CD4-positive, CD25-positive, alpha-beta regulatory T cell (primary cell): ENCODE measurements at places on chromosomes 1 and 21.

- no peak for DNase-seq
These were observed 49.7 kb downstream of the APP start for GRCh38 chr21:26120828-26121227.

GRCh38 chr1:47738560-47739182, 258.5 kb downstream of the TRABD2B start:
- DNase-seq, result no peak

GRCh38 chr1:75273110-75273509, 138.9 kb downstream of the LHX8 start:
- DNase-seq, result no peak

DNA sequence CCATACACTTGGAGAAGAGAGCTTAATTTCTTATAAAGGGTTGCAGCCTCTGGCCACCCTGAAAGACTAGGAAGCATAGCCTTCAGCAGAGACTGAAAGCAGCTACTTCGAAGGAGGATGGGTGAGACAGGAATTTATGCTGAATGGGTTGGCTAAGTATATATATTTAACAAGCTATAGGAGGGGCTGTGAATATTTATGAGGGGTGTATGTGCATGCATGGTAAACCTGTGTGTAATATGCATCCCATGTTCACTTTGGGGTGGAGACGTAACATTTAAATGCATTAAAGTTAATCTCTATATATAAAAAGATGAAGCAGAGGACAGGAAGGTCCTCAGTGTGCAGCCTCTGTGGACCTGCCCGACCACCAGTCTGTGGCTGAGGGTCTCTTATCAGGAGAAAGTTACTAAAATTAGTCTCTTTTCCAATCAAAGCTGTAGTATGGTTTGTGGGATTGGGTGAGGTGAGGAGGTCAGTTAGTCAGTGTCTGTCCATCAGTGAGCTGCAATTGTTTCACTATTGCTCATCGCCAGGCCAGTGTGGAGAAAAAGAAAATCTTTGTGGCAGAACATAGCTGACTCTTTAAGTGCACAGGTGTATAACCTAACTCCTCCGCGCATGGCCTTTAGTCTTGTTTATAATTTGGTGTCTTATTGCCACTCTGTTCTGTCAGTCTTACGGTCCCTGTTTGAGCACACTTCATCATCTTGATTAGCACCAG, 35.4 kb upstream of the DSCAM start:
- no peak for DNase-seq

DNA sequence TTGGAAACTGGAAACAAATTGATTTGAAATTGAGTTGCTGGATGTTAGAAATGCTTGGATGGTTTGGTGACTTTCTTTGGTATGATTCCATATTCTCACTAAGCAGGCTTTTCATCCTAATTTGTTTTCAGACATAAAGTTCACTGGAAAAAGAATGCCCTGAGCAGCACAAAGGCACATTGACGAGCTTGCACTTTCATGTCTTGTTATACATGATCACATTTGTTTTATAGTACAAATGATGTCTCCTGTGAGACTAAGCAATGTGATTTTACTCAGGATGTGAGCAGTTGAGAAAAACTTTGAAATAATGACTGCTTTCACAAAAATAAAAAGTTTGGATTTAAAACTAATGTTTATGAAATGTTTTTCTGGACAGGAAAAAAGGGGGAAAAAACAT, 63.6 kb downstream of the KCNT2 start:
- DNase-seq, result no peak

- no peak for DNase-seq
These were observed 4.4 kb downstream of the HAX1 start for GRCh38 chr1:154276797-154277196.

GRCh38 chr1:86504137-86504479, 35.4 kb downstream of the CLCA1 start:
- no peak for DNase-seq

DNA sequence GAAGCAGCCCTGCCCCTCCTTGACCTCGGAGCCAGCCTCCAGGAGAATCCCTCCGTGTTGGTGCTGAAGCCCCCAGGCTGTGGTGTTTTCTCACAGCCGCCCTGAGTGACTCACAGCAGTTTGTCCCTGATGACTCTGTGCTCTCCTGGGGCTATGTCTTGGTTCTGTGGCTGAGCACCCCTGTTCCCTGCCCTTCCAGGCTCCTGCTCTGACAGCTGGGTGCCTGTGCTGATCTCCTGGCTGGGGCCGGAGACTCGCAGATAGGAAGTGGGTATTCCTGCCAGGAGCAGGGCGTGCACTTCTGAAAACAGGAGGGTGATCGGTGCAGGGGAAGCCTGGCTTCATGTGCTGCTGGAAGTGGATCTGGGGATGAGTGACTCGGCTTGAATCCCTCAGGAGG, 34.5 kb downstream of the POFUT2 start:
- no peak for DNase-seq

DNA sequence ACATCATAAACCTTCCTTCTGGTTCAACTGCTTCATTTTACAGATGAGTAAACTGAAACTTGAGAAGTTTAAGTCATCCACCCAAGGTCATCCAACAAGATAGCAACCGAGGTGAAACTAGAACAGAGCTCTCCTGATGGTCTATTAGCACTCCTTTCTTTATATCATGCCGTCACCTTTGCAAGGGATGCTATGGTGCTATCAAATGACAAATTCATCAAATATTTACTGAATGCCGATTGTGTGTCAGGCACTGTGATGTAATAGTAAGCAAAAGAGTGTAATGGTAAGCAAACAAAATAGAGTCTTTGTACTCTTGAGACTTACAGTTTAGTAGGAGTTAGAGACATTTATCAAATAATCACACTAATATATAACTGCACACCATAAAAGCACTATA, 14.0 kb upstream of the SGIP1 start:
- no peak for DNase-seq

DNA sequence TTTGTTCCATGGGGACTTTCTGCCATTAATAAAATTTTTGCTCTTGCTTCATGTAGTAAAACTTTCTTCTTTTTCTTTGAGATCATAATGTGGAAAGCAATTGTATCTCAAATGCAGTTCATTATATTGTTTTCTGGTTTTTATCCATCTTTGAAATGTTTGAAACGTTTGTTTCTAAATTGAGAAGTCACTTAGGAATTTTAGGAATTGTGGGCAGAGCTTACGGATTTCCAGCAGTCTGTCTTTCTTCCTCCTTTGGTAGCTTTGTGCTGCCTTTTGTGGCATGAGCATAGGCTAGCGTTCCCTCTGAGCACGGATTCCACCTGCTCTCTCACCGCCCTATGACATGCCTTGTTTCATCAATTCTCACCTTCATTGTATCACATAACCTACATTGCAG, 2.9 kb upstream of the ST6GALNAC5 start:
- DNase-seq, result no peak

DNA sequence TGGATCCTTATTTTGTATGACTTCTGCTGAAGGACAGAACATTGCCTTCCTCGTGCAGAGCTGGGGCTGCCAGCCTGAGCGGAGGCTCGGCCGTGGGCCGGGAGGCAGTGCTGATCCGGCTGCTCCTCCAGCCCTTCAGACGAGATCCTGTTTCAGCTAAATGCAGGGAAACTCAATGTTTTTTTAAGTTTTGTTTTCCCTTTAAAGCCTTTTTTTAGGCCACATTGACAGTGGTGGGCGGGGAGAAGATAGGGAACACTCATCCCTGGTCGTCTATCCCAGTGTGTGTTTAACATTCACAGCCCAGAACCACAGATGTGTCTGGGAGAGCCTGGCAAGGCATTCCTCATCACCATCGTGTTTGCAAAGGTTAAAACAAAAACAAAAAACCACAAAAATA, 27.5 kb upstream of the KDM4A start:
- DNase-seq, result no peak

DNA sequence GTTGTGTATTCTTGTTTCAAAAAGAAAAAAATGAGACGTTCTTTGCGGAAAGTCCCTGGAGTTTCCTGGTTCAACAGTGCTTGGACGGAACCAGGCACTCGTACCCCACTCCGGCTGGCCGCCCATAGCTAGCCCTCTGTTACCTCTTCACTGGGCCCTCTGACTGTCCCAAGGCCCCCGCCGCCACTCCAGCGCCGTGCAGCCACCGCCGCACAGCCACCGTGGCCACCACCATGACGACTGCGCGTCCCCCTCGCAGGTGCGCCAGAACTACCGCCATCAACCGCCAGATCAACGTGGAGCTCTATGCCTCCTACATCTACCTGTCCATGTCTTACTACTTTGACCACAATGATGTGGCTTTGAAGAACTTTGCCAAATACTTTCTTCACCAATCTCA, 9.6 kb downstream of the SNIP1 start:
- DNase-seq, result no peak
